ENCODE measurements at places on chromosomes 4 and X. TPM values are rescaled to one million over a fixed set of nuclear protein-coding genes. Genes with fewer than 3 reads are reported as not detected.

The NSUN7 gene
- 0.42 TPM for total RNA-seq

The CSTF2 gene
- 44.5 TPM for total RNA-seq

The IGSF1 gene
- total RNA-seq = not detected

The BST1 gene
- 0.40 TPM for total RNA-seq

The CCNB3 gene
- total RNA-seq = 0.49 TPM

The F8A2 gene
- not detected for total RNA-seq

- no peaks in the 10 kb centered on the region for H3K27me3 ChIP-seq
- no peak for DNase-seq
- H3K4me1 ChIP-seq = no peaks in the 10 kb centered on the region
- no peaks in the 10 kb centered on the region for H3K36me3 ChIP-seq
- H3K4me3 ChIP-seq = no peak overlapping the region
Observed at GRCh38 chr4:19540859-19541540, 710.7 kb upstream of the SLIT2 start.

- H3K4me1 ChIP-seq = no peaks in the 10 kb centered on the region
- no peaks in the 10 kb centered on the region for H3K36me3 ChIP-seq
- no peaks in the 10 kb centered on the region for H3K27me3 ChIP-seq
- H3K4me3 ChIP-seq = no peak overlapping the region
- no peak overlapping the region for H3K27ac ChIP-seq
- DNase-seq = no peak
Observed at GRCh38 chrX:23201706-23202105, 132.9 kb upstream of the PTCHD1 start.

DNA sequence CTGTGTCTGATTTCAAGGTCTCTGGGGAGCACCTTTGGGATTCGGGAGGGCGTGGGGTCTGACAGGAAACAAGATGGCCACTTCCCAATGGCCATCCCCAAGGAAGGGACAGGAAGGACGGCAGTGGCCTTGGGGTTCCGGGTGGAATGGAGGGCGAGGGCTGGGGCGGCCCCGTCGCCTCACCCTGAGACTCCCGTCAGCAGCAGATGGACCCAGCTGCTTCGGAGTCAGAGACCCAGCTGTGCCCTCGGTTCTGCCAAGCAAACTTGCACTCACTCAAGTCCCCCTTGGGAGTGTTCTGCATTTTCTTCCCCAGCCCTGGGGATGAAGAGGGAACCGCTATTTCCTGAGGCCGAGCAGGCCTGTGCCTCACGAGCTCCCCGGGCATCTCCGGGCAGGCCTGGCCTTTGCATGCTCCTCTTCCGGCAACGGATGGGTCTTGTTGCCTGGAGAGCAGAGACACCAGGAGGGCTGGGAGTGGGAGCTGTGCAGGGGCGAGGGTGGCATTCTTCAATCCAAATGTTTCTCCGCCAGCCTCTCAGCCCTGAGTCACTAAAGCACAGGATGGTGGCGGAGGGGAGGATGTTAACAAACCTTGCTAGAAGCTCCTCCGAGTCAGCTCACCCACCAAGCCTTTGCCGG is 6.8 kb upstream of the DUSP9 start:
- no peak overlapping the region for H3K4me3 ChIP-seq
- H3K27me3 ChIP-seq = peaks cover 29% of the 10 kb centered on the region
- H3K27ac ChIP-seq = no peak overlapping the region
- H3K4me1 ChIP-seq = peaks cover 7% of the 10 kb centered on the region
- DNase-seq = no peak

- H3K4me1 ChIP-seq = peaks cover 22% of the 10 kb centered on the region
- peaks cover 2% of the 10 kb centered on the region for H3K36me3 ChIP-seq
- H3K27ac ChIP-seq = no peak overlapping the region
- peaks cover 17% of the 10 kb centered on the region for H3K27me3 ChIP-seq
Observed at GRCh38 chr4:101785486-101785885, 5.0 kb upstream of the BANK1 start.

DNA sequence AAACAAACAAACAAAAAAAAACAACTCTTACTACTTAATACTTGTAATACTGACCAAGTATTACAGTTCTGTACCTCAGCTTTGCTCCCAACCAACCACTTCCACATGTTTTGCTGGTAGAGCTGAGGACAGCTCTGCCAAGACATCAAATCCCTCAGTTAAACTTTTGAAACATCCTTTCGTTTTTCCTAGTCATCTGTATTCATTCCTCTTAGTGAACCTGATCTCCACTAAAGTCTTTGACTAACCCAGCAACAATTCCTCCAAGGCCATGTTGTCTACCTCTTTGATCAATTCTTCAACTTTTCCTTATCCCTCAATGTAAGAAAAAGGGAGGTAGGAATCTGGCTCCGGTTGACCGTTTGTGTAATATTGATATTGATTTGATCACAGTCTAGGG is 247.5 kb downstream of the ARHGAP24 start:
- no peak for DNase-seq
- H3K4me3 ChIP-seq = no peak overlapping the region
- no peak overlapping the region for H3K27ac ChIP-seq
- H3K4me1 ChIP-seq = no peaks in the 10 kb centered on the region
- H3K27me3 ChIP-seq = no peaks in the 10 kb centered on the region

GRCh38 chr4:73507541-73507940 is 26.0 kb downstream of the AFM start:
- DNase-seq = no peak
- H3K27me3 ChIP-seq = peaks cover 2% of the 10 kb centered on the region
- no peaks in the 10 kb centered on the region for H3K36me3 ChIP-seq
- H3K4me3 ChIP-seq = no peak overlapping the region

GRCh38 chr4:110669663-110670062 is 46.8 kb upstream of the PITX2 start:
- H3K36me3 ChIP-seq = no peaks in the 10 kb centered on the region
- H3K27ac ChIP-seq = no peak overlapping the region
- no peaks in the 10 kb centered on the region for H3K27me3 ChIP-seq
- no peaks in the 10 kb centered on the region for H3K4me1 ChIP-seq

DNA sequence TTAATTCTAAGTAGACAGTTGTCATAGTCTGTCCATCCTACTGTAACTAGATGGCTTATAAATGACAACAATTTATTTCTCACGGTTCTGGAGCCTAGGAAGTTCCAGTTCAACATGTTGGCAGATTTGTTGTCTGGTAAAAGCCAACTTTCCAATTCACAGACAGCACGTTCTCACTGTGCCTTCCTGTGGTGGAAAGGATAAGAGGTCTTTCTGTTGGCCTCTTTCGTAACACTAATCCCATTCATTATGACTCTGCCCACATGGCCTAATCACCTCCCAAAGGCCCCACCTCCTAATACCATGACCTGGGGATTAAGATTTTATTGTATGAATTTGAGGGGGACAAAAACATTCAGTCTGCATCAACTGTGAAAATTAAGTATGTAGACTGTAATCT is 83.2 kb downstream of the GALNTL6 start:
- H3K27ac ChIP-seq = no peak overlapping the region
- H3K4me3 ChIP-seq = no peak overlapping the region
- no peaks in the 10 kb centered on the region for H3K36me3 ChIP-seq
- no peaks in the 10 kb centered on the region for H3K27me3 ChIP-seq

GRCh38 chrX:118558926-118559325 is 63.3 kb downstream of the DOCK11 start:
- H3K27ac ChIP-seq = no peak overlapping the region
- no peaks in the 10 kb centered on the region for H3K27me3 ChIP-seq
- H3K4me3 ChIP-seq = no peak overlapping the region
- H3K4me1 ChIP-seq = peaks cover 17% of the 10 kb centered on the region
- DNase-seq = no peak
- H3K36me3 ChIP-seq = peaks cover 32% of the 10 kb centered on the region

- H3K27ac ChIP-seq = no peak overlapping the region
- peaks cover 5% of the 10 kb centered on the region for H3K36me3 ChIP-seq
- H3K27me3 ChIP-seq = peaks cover 2% of the 10 kb centered on the region
- no peak overlapping the region for H3K4me3 ChIP-seq
- no peak for DNase-seq
- H3K4me1 ChIP-seq = no peaks in the 10 kb centered on the region
Observed at GRCh38 chr4:3060946-3061345, 13.4 kb downstream of the HTT-AS start.

GRCh38 chr4:187664011-187664410 is 331.6 kb upstream of the ZFP42 start:
- H3K27ac ChIP-seq = no peak overlapping the region
- H3K4me3 ChIP-seq = no peak overlapping the region
- H3K36me3 ChIP-seq = no peaks in the 10 kb centered on the region
- no peaks in the 10 kb centered on the region for H3K27me3 ChIP-seq
- H3K4me1 ChIP-seq = no peaks in the 10 kb centered on the region

DNA sequence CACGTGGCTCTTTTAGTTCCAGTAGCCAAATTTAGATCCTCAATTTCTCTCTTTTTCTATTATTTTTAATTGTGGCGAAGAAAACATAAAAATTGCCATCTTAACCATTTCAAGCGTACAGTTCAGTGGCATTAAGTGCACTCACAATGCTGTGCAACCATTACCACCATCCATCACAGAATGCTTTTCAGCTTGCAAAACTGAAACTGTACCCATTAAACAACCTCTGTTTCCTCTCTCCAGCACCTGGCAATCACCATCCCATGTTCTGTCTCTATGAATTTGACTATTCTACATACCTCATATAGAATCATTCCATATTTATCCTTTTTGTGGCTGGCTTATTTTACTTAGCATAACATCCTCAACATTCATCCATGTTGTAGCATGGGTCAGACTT is 74.9 kb downstream of the METTL14 start:
- no peaks in the 10 kb centered on the region for H3K27me3 ChIP-seq
- peaks cover 3% of the 10 kb centered on the region for H3K4me1 ChIP-seq
- no peak overlapping the region for H3K27ac ChIP-seq
- DNase-seq = no peak

GRCh38 chrX:96756491-96756890 is 71.8 kb downstream of the DIAPH2 start:
- no peaks in the 10 kb centered on the region for H3K4me1 ChIP-seq
- DNase-seq = no peak
- no peak overlapping the region for H3K27ac ChIP-seq
- peaks cover 5% of the 10 kb centered on the region for H3K36me3 ChIP-seq

DNA sequence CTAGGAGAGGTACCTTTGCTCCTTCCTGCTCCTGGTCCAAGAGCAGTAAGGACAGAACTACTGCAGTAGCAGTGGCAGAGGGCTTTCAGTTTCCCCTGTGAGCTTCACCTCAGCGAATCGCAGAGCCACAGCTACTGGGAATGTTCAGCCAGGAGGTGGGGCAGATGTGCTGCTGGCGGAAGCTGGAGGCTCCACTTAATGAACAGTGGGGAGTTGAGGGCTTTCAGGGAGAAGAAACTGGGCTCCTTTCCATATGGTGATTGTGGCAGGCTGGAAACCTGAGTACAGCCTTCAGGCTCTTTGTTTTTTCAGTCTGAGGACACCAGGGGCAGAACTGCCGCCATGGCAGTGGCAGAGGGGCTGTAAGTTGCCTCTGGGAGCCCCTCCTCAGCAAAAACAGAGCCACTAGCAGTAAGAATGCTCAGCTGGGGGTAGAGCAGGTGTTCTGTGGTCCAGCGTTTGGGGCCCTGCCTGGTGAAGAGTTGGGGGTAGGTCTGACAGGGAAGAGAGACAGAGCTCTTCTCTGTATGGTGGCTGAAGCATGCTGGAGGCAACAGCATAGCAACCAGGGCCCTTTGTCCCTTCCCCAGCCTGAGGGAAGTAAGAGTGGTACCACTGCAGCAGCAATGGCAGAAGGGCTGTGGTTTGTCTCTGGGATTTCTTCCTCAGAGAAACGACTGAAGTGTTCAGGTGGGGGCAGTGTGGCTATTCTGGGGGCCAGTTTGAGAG is 106.0 kb upstream of the GRXCR1 start:
- no peak overlapping the region for H3K4me3 ChIP-seq
- H3K4me1 ChIP-seq = peaks cover 11% of the 10 kb centered on the region
- no peak overlapping the region for H3K27ac ChIP-seq
- no peak for DNase-seq
- no peaks in the 10 kb centered on the region for H3K36me3 ChIP-seq
- no peaks in the 10 kb centered on the region for H3K27me3 ChIP-seq

Measured in activated CD8-positive, alpha-beta memory T cell treated with anti-CD3 and anti-CD28 coated beads, Interleukin-2, amount 10 ng/mL, durations not matched to agents 7 days and 5 days (primary cell).